MCF 10A (cell line): ENCODE measurements at places on chromosomes 11 and 22. TPM values are rescaled to one million over a fixed set of nuclear protein-coding genes. Genes with fewer than 3 reads are reported as not detected.

Gene ROBO4
- 10.6 and 14.2 TPM in 2 replicates for total RNA-seq

DNA sequence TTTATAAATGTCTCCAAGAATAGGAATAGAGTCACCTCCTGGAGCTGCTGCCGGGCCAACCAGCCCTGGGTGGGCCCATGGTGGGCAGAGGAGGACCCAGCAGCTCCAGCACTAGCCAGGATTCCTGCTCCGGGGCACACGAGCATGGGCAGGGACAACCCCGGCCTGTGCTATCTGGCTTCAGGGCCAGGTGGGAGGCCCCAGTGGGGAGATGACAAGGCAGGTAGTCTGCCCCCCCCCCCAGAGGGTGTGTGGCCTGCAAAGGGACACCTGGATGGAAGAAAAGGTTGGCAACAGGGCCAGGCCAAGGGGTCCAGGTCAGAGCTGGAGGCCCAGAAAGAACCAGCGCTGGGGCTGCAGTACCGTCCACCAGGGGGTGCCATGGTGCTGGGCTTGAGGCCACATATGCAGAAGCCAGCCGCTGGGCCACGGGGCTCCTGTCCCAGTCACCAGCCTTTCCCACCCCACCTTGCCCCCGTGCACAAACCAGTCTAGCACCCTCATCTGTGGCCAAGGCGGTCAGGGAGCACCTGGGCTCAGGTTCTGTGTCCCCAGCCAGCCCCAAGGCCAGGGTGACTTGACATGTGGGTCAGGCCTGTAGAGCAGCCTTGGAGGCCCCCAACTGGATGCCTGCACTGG, 3.4 kb downstream of the TSPAN32 start:
- H3K36me3 ChIP-seq, result no peaks in the 10 kb centered on the region
- DNase-seq, result peak; percentile 67
- no peak overlapping the region for H3K27ac ChIP-seq
- no peaks in the 10 kb centered on the region for H3K27me3 ChIP-seq
- peaks cover 7% of the 10 kb centered on the region for H3K4me1 ChIP-seq

DNA sequence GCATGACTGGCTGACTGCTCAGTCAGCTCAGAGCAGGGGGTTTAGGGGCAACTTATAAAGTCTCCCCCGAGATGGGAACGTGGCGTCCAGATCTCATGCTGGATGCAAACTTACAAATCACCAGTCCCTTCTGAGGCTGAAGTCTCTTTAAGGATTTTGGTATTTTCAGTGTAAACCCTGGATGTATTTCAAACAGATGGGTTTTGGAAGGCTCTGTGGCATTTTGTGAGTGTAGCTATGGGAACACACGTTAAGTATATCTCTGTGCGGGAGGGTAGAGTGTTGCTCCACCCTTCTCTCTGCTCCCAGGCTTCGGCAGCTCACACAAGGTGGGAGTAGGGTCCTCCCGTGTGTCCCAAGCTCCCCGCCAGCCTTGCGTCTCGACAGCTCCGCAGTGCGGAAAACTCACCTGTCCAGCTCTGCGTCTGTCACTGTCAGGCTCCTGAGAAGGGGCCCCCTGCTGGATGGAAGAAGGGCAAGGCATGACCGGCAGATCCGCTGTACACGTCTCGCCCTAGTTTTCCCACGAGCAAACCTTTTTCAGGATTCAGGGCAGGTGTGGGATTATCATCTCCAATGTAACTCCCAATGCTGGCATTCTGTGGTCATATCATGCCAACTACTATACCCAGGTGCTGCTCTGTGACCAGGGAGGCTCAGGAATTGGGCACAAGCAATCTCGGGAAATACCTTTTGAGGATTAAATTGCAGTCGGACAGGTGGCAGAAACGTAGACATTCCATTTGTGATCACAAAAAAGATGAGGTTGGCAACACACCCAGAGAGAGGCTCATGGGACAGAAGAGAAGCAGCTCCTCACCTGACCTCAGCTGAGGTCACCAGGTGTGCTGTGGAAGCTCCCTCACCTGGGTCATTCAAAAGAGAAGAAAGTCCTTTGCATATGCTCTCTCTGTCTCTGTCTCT, 313.9 kb upstream of the B3GAT1 start:
- H3K27ac ChIP-seq, result no peak overlapping the region
- no peaks in the 10 kb centered on the region for H3K4me1 ChIP-seq
- H3K4me3 ChIP-seq, result no peak overlapping the region
- H3K36me3 ChIP-seq, result peaks cover 6% of the 10 kb centered on the region

GRCh38 chr11:134040386-134041302, 28.2 kb upstream of the JAM3 start:
- no peaks in the 10 kb centered on the region for H3K36me3 ChIP-seq
- H3K27ac ChIP-seq, result peak overlapping the region; percentile 84
- peaks cover 36% of the 10 kb centered on the region for H3K4me1 ChIP-seq
- peak; percentile 81 for DNase-seq
- no peaks in the 10 kb centered on the region for H3K27me3 ChIP-seq
- H3K4me3 ChIP-seq, result peak overlapping the region; percentile 13
